ENCODE measurements at places on chromosomes 7 and 10. TPM values are rescaled to one million over a fixed set of nuclear protein-coding genes. Genes with fewer than 3 reads are reported as not detected.

GRCh38 chr10:773562-774161 is 84.2 kb upstream of the DIP2C start:
- no peak for DNase-seq

DNA sequence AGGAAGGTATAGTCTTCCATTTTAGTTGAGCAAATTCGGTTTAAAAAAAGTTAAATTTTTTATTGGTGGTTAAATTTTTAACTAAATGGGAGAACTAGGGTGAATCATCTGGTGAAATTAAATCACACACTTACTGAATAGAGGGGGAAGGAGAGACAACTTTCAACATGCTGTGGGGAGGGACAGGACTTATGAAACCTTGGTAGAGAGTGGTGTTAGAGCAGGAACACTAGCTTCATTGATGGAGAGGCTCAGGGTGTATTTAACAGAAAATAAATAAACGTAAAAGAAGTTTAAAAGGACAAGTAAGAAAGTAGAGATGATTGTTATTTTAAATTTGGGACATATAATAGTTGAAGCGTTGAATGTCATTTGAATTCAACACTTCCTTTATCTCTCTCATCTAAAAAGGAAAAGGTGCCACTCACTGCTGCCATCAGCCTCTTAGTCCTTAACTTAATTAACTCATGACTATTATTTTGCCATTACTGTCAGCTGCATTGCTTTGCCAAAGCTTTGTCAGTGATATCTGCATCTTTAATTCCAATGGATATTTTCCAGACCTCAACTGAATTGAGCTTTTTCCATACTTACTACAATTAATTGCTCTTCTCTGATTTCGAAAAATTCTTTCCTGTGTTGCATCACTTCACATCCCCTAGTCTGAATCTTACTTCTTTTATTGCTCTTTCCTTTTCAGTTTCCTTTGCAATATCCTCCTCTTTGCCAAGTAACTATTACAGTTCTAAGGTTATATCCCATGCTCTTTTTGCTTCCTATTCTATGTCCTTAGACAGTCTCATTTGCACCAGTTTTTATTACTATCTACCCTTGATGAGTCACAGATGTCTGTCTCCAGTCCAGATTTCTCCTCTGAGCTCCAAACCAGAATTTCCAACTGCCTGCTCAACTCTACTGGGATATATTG is 71.7 kb downstream of the GNAT3 start:
- peak; percentile 84 for DNase-seq

Gene LRIT1
- polyA plus RNA-seq, result not detected

Gene MYH16
- polyA plus RNA-seq, result not detected

Gene CHRM2
- 1.8 TPM for polyA plus RNA-seq

DNA sequence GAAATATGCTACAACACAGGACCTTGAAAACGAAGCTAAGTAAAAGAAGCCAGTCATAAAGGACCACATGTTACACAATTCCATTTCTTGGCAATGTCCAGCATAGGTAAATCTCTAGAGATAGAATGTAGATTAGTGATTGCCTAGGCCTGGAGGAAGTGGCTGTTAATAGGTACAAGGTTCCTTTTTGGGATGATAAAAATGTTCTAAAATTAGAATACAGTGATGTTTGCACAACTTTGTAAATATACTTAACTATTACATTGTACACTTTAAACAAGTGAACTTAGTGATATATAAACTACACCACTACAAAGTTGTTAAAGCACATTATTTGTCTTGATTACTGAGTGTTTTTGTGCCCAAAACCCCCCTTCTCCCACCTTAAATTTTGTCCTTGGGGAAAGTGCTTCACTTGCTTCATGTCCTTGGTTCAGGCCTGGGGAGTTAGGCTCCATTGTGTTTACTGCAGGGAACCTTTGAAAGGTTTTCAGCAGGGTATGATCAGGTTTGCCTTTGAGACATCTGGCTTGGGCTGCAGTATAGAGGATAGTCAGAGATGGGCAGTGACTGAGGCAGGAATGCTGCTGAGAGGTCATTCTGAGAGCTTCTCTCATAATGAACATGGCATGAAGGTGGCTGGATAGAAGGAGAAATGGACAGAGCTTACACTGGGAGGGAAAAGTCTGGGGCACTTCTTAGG is 1052.6 kb downstream of the REEP3 start:
- no peak for DNase-seq

Gene SORBS1
- 1.3 TPM for polyA plus RNA-seq

DNA sequence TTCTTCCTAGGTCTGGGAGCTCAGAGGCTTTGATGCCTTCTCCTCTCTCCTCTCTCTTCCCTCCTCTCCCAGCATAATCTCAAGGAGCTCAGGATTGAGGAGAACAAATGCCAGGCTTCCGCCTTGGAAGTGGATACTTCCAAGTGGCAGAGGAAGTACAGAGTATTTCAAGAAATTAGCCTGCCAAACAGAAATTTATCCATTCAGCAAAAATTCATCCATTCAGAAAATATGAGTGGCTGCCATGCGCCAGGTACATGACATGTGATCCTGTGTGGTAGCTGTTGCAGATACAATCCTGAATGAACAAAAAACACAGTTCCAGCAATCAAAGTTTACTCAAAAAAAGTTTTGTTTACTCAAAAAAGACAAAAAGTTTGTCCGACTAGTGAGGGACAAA is 18.4 kb downstream of the NOLC1 start:
- no peak for DNase-seq

- DNase-seq, result no peak
These were observed 49.3 kb downstream of the PRKAG2 start for GRCh38 chr7:151827620-151828019.
